ENCODE measurements at places on chromosomes 7 and 10. TPM values are rescaled to one million over a fixed set of nuclear protein-coding genes. Genes with fewer than 3 reads are reported as not detected.

Gene EBLN1
- not detected for total RNA-seq

Gene GNAT3
- not detected for total RNA-seq

Gene HKDC1
- total RNA-seq, result 5.9 TPM

Gene WIPF3
- total RNA-seq, result 2.4 TPM

Gene LRRC4
- 2.4 TPM for total RNA-seq

Gene ZNF736
- 22.8 TPM for total RNA-seq

Gene IFIT1B
- total RNA-seq, result not detected

Gene TRPV5
- total RNA-seq, result not detected

DNA sequence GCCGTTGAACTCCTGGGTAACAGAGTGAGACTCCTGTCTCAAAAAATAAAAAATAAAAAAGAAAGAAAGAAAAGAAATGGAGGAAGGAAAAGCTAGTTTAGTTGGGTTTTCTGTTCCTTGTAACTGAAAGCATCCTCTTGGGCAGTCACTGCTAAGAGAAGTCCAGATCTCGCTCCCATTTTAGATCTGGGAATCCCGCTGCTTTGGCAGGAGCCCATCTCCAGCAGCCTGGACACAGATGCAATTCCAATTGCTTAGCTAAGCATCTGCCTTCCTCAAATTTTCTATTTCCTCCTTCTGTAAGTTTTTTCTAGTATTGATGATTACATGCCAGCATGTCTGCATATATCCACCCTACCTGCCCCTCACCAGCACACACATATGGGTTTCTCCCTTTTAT lies 54.1 kb downstream of the DENND2A start:
- no peak overlapping the region for H3K4me3 ChIP-seq
- DNase-seq, result no peak
- no peak overlapping the region for H3K27ac ChIP-seq
- H3K4me1 ChIP-seq, result peaks cover 3% of the 10 kb centered on the region
- no peaks in the 10 kb centered on the region for H3K36me3 ChIP-seq
- H3K27me3 ChIP-seq, result no peaks in the 10 kb centered on the region

DNA sequence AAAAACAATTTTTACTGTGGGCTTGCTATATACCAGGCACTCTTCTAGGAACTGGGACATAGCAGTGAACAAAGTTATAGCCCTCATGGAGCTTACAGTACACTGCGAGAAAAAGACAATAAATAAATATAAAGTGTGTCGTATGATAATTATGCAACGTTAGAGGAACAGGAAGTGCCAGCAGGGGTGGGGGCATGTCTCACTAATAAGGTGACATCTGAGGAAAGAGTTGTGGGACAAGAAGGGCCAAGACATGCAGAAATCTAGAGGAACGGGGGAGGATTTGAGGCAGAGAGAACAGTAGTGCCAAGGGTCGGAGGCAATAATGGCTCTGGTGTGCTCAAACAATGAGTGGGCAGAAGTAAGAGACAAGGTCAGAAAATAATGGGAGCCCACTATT lies 52.8 kb downstream of the LMBR1 start:
- no peaks in the 10 kb centered on the region for H3K27me3 ChIP-seq
- no peak overlapping the region for H3K27ac ChIP-seq
- no peaks in the 10 kb centered on the region for H3K4me1 ChIP-seq

- no peak overlapping the region for H3K4me3 ChIP-seq
- H3K27me3 ChIP-seq, result no peaks in the 10 kb centered on the region
- no peaks in the 10 kb centered on the region for H3K4me1 ChIP-seq
These were observed 126.9 kb downstream of the IPMK start for GRCh38 chr10:58140691-58141347.

DNA sequence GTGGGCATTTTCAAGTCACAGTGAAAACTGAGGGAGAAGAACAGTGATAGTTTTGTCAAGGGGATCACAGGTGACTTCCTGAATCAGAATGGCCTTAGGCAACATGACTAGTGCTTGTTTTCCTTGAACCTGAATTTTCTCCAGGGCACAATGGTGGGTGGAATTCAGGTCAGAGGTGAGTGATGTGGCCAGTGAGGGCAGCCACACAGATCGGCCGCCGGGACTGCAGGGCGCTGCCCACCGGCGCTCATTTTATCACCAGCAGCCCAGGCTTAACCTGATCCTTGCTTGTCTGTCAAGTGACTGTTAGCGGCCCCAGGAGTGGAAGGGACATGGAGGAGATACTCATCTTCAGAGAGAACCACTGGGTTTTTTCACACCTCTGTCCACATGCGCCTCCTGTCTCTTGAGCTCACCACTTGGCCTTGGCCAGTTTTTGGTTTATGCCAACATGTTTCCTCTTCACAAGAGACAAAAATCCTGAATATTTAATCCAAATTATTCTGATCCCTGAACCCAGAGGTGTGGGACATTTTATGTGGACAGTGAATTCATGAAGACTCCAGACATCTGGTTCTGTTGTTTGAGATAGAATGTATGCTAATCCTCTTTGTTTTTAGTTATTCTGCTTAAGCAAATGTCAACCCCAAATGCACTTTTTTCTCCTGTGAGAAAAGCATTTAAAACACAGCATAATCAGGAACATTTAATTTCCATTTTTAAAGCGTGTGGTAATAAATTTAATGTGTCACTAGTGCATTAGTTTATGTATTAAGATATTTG lies 108.7 kb downstream of the DOCK1 start:
- H3K4me3 ChIP-seq, result no peak overlapping the region
- no peaks in the 10 kb centered on the region for H3K4me1 ChIP-seq
- no peaks in the 10 kb centered on the region for H3K36me3 ChIP-seq
- no peak for DNase-seq
- no peaks in the 10 kb centered on the region for H3K27me3 ChIP-seq
- no peak overlapping the region for H3K27ac ChIP-seq

- H3K27me3 ChIP-seq, result no peaks in the 10 kb centered on the region
- H3K36me3 ChIP-seq, result peaks cover 5% of the 10 kb centered on the region
These were observed 566 bp downstream of the MAD1L1 start for GRCh38 chr7:2231992-2232765.

DNA sequence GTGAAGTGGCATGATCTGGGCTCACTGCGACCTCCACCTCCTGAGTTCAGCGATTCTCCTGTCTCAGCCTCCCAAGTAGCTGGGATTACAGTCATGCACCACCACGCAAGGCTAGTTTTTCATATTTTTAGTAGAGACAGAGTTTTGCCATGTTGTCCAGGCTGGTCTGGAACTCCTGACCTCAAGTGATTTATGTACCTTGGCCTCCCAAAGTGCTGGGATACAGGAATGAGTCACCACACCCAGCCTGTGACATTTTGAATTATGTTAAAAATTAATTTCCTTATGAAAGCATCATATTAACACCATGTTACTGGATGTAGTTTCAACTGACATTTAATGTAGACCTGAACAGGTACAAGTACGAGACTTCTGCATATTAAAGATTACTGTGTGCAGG lies 24.3 kb downstream of the ABCB4 start:
- H3K4me3 ChIP-seq, result no peak overlapping the region
- no peak overlapping the region for H3K27ac ChIP-seq
- H3K36me3 ChIP-seq, result no peaks in the 10 kb centered on the region
- H3K27me3 ChIP-seq, result no peaks in the 10 kb centered on the region
- DNase-seq, result no peak

GRCh38 chr10:12587451-12587888 lies 238.1 kb downstream of the CAMK1D start:
- H3K27ac ChIP-seq, result no peak overlapping the region
- H3K4me1 ChIP-seq, result no peaks in the 10 kb centered on the region
- H3K36me3 ChIP-seq, result no peaks in the 10 kb centered on the region
- no peak for DNase-seq

DNA sequence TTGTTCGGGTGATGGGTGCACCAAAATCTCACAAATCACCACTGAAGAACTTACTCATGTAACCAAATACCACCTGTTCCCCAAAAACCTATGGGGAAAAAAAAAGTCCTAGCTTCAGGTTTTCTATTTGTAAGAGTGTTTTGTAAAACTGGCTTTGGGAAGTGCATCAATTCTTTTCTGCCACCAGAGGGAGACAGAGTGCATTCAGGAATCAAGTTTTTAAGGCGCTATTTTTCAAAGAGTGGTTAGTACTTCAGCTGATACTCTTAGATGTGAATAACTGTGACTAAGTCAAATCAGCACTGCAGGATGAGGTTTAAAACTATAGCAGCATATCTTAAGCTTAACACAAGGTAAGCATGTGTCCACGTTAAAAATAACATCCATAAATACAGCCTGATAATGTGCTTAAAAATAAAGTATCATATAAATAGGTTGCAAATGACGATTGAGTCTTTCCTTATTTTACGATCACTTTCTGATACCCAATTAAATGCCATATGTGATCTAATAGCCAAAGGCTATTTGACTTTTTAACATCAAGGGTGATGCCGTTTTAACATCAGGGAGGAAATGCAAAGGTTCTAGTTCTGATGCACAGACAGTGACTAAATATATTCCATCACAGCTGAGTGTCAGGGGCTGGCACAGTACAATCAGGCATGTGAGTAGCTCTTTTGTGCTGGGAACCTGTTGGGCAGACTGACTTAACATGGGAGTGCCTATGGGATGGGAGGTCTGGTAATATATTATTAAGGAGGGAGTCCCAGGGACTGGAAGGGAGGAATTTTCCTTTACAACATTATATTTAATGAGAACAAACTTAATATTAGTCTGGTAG lies 10.6 kb upstream of the LYZL2 start:
- no peak overlapping the region for H3K4me3 ChIP-seq
- H3K27ac ChIP-seq, result no peak overlapping the region
- no peaks in the 10 kb centered on the region for H3K27me3 ChIP-seq

DNA sequence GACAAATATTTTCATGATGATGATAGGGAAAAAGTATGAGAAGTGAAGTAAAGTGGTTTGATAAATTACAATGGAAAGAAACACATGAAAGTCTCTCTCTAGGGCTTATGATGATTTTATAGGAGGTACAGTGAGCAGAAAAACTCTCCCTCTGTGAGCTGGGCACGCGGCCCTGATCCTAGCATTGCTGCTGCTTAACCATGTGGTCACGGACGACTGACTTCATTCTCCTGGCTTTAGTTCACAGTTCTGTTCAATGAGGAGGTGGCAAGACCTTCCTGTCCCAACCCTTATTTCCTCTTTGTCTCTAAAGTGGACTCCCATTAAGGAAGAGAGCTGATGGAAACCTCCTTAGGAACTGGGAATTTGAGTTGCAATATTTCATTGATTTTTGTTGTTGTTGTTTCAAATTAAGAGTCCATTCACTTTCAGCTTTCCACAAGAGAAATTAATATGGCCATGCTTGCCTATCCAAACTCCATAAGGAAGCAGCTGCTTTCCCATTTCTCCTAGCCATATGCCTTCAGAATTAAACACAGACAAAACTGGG lies 8.2 kb upstream of the PON3 start:
- peak overlapping the region; percentile 70 for H3K27ac ChIP-seq
- DNase-seq, result no peak
- H3K4me3 ChIP-seq, result no peak overlapping the region
- H3K27me3 ChIP-seq, result no peaks in the 10 kb centered on the region

GRCh38 chr7:45699015-45699309 lies 124.8 kb downstream of the ADCY1 start:
- H3K4me1 ChIP-seq, result no peaks in the 10 kb centered on the region
- DNase-seq, result no peak
- H3K4me3 ChIP-seq, result no peak overlapping the region

DNA sequence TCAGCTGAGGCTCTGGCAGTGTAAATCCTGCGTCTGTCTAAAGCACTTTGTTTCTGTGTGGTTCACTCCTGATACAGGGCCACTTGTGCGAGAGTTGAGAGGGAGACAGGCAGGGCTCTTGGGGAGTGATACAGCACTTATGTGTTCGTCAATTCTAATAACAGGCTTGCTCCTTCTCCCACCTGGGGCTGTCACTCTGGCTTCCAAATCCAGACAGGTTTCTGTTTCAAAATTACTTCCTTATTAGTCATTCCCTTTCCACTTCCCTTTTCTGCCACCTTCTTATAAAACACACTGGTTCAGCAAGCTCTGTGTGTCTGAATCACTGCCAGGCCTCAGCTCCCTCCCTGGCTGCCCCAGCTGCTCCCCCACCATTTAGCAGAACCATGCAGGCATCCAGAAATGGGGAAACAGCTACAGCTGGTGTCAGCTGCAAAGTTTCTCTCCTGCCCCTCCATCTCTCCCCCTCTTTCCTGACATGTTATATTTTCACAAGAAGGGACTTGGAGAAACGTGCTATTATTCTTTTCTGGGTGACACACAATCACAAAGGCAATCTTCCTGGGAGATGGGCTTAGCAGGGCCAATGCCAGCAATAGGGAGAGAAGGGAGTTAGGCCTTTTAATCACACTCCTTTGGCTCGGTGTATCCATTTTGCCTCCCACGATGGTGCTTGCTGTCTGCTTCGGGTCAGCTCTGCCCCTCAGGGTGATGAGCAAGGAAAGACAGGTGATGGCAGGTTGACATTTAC lies 58.4 kb upstream of the ZNRF2 start:
- H3K4me3 ChIP-seq, result no peak overlapping the region
- H3K4me1 ChIP-seq, result peaks cover 7% of the 10 kb centered on the region
- no peaks in the 10 kb centered on the region for H3K27me3 ChIP-seq
- H3K27ac ChIP-seq, result peak overlapping the region; percentile 75
- DNase-seq, result peak; percentile 28
- H3K36me3 ChIP-seq, result no peaks in the 10 kb centered on the region

GRCh38 chr7:46848944-46849343 lies 733.0 kb downstream of the TNS3 start:
- no peaks in the 10 kb centered on the region for H3K36me3 ChIP-seq
- H3K4me3 ChIP-seq, result no peak overlapping the region
- DNase-seq, result no peak
- no peaks in the 10 kb centered on the region for H3K4me1 ChIP-seq
- H3K27me3 ChIP-seq, result no peaks in the 10 kb centered on the region

- no peaks in the 10 kb centered on the region for H3K27me3 ChIP-seq
- H3K36me3 ChIP-seq, result no peaks in the 10 kb centered on the region
- no peak overlapping the region for H3K4me3 ChIP-seq
- H3K27ac ChIP-seq, result no peak overlapping the region
- H3K4me1 ChIP-seq, result no peaks in the 10 kb centered on the region
These were observed 26.8 kb upstream of the SMURF1 start for GRCh38 chr7:99170730-99171074.

GRCh38 chr7:155298288-155298833 lies 683 bp downstream of the INSIG1 start:
- peak overlapping the region; percentile 90 for H3K4me3 ChIP-seq
- peak overlapping the region; percentile 97 for H3K27ac ChIP-seq

DNA sequence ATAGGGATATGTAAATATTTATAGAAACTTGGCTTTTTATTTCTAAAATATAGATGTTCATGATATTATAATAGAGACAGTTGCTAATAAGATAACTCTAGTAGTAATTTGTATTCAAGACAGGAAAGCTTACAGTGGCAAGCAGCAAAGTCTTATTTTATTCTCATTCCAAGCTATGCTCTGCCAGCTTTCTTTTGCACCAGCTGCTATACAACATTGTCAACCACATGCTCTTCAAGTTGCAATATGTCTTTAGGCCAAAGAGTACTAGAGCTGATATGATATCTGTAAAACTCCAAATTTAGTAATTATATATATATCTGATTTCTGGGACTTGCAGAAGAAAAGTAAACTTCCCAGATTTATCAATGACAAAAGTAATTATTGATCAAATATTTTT lies 350.1 kb downstream of the HGF start:
- H3K27me3 ChIP-seq, result no peaks in the 10 kb centered on the region
- no peak overlapping the region for H3K4me3 ChIP-seq
- H3K4me1 ChIP-seq, result no peaks in the 10 kb centered on the region
- no peak overlapping the region for H3K27ac ChIP-seq
